Caki2 (cell line): ENCODE measurements at places on chromosomes 2 and 18. TPM values are rescaled to one million over a fixed set of nuclear protein-coding genes. Genes with fewer than 3 reads are reported as not detected.

Gene SERPINB13
- total RNA-seq: not detected in 2 replicates

Gene FRZB
- total RNA-seq: not detected in 2 replicates

Gene ANKRD44
- 26.1 and 77.6 TPM in 2 replicates for total RNA-seq

Gene ASTL
- total RNA-seq: not detected in 2 replicates

Gene FASTKD2
- 30.8 and 42.7 TPM in 2 replicates for total RNA-seq

Gene SYT4
- total RNA-seq: not detected in 2 replicates

GRCh38 chr2:231683292-231684235 lies 24.8 kb upstream of the PTMA start:
- no peak for DNase-seq

DNA sequence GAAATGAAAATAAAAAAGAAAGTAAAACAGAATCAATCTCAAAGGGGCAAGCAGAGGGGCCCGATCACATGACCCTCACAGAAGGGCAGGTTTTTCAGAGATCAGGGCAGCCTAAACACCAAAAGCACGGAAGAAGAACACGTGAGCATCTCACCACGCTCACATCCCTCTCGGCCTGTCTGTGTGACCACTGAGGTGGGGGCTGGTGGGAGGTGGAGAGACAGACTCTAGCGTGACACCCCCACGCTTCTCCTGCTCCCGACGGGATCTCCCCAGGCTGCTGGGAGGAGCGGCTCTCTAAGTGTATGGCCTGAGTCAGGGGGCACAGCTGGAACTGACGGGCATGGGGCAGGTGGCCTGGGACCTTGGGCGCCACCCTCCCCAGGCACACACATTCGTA lies 23.5 kb upstream of the MTERF4 start:
- DNase-seq: no peak

DNA sequence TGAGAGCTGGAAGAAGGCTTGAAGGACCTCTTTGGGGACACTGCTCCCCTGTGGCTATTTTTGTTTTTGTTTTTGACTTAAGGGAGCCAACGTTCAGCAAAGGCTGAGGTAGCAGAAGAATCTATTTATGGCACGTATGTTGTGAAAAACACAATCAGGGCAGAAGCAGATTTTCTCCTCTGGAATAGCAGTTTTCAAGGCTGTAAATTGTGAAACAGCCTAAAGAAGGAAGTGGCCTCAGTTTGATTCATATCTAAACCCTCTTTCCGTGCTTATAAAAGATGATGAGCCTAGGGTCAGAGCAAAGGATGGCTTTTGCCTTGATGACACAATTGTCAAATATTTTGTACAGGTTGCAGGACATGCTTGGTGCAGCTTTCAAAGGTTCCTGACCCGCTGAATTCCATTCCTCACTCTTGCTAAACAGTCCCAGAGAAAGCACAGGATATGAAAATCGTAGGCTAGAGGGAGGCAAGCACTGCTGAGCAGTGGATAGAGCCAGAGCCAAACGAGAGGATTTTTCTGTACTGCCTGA lies 106.2 kb upstream of the DLX2 start:
- DNase-seq: no peak

- DNase-seq: no peak
These were observed 11.3 kb upstream of the KCNF1 start for GRCh38 chr2:10900216-10901109.

DNA sequence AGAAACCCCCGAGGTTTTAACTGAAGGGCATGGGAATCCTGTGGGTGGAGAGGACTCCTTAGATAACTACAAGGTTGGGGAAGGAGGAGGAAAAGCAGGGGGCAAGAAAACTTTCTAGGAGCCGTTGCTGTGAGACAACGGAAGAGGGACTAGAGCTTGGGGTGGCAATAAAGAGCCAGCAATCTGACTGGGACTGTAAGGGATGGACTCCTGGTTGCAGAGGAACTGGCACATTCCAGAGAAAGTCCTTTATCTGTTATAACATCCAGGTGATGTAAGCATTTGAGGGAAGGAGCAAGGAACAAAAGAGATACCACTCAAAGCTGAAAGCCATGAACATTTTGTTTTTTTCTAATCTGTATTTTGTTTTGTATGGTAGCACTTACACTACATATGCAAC lies 16.4 kb downstream of the CDCA7 start:
- no peak for DNase-seq

GRCh38 chr2:2843969-2844548 lies 513.0 kb upstream of the MYT1L start:
- no peak for DNase-seq

DNA sequence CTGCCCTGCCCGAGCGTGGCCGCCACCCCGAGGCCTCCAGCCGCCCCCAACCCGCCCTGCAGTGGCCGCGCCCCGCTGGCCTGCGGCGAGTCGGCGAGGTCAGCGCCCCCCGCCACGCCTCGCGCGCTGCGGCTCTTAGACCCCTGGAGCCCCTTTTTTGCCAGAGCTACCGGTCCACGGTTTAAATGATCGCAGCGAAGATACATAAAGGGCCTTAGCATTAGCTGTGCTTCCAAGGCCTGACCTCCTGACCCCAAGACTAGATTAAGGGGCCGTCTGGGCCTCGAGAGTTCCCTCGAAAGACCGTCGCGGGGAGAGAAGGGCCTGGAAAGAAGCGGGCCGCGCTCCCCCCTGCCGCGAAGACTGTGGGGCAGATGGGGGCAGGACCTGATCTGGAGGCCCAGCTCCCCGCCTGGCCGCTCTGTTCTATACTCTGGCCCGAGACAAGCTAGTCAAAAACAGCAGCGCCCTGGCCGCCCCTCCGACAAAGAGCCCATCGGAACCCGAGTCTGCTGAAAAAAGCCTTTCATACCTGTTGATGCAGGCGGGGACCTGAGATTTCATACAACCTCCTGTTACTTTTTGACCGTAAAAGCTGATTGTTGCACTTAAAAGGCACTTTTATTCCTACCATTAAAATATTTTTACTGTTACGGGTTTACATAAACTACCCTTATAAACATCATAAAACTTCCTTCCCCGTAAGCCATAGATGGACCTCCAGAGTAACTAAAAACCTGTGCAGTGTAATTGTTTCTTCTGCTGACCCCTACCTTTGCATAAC lies 68.7 kb upstream of the PSMD14 start:
- DNase-seq: no peak

- DNase-seq: no peak
These were observed 846.9 kb upstream of the ACVR2A start for GRCh38 chr2:146997945-146998344.

- no peak for DNase-seq
These were observed 564 bp downstream of the DPYSL5 start for GRCh38 chr2:26848336-26849055.

DNA sequence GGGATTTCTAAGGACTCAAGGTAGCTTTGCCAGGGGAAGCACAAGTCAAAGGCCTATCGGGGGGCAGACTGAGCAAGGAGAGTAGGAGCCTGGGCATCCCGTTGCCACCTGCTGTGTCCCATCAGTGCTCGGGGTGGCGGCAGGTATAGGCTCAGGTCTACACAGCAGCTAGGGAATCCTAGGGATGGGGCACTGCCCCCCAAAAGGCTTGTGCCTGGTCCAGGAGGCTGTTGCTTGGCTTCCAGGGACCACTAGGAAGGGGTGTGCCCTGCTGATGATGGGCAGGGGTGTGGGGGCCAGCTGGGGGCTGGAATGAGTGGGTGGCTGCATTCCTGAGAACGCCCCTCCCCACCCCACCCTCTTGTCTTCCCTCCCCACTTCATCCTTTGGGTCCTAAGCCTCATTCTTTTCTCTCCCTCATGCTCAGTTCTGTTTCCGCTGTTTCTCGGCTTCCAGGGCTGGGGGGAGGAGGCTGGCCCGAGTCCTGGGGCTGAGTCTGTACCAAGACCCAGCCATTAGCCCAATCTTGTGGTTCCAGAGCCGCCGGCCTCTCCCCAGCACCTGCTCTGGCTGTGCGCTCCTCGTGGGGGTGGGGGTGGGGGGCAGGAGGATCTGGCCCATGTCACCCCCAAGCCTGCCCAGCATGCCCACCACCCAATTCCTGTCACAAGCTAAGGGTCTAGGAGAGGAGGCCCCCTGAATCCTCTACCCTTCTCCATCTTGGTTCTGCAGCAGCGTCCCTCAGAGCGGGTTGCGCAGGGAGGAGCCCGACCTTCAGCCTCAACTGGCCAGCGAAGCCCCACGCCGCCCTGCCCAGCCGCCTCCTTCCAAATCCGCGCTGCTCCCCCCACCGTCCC lies 12.8 kb downstream of the SPEG start:
- DNase-seq: no peak

DNA sequence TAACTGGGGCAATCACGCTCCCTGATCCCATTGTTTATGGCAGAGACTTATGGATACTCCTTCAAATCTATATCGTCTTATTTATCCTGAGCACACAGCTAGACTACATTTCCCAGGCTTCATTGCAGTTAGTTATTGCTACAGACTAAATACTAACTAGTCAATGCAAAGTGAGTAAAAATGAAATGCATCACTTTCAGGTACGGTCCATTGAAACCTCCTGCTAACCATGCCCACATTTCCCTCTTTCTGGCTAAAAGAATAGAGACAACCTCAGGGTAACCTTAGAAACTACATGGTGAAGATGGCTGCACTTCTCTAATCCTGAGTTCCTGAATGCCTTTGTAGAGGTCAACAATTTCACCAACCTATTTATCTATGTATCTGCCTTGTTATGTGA lies 437.4 kb downstream of the EPHA4 start:
- DNase-seq: no peak

DNA sequence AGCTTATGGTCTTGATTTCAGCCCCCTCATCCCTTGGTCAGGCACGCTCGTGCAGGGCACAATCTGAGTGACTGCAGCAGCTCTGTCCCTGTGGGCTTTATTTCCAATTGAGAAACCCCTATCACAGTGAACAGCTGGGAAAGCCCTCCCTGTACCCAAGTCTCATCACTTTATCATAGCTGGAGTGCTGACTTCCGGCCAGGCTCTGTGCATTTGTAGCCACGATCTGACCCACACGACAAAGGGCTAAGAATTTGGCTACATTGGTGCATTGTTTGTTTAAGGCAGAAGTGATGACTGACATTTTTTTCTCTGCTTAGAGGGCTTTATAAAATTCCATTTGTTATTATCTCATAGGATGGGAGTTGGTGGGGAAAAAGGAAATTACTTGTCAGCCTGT lies 184.4 kb downstream of the KCNS3 start:
- no peak for DNase-seq

GRCh38 chr2:9392898-9393765 lies 30.2 kb downstream of the ITGB1BP1 start:
- DNase-seq: no peak

GRCh38 chr18:48860269-48861180 lies 90.2 kb downstream of the SMAD7 start:
- DNase-seq: no peak

GRCh38 chr18:48229552-48229981 lies 179.6 kb downstream of the ZBTB7C start:
- no peak for DNase-seq

DNA sequence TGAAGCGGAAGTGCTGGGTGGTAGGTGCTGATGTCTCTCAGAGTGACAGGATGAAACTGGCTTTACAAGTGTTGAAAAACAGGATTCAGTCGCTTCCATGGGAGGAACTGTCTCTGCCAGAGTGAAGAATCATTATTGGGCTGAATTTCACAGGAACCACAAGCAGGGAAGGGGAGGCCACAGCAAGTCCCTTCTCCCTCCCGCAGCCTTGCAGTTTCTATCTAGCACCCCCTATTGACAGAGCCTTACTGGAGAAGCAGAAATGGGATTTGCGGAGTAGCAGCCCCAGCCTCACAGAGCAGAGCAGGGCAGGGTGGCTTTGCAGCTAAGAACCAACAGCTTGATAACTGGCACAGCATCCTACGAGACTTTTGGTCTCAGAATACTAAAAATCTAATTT lies 33.3 kb upstream of the RMP24 start:
- no peak for DNase-seq
